ENCODE measurements at places on chromosomes 5 and 9. TPM values are rescaled to one million over a fixed set of nuclear protein-coding genes. Genes with fewer than 3 reads are reported as not detected.

Gene CTSL
- total RNA-seq = 80.4 TPM

Gene MYMK
- total RNA-seq = not detected

Gene PLPP6
- 12.9 TPM for total RNA-seq

Gene GRXCR2
- total RNA-seq = not detected

Gene AJM1
- 2.1 TPM for total RNA-seq

Gene CMYA5
- total RNA-seq = 1.6 TPM

Gene TRAF1
- 6.5 TPM for total RNA-seq

Gene FRMPD1
- 0.52 TPM for total RNA-seq

Gene GPR151
- total RNA-seq = 5.1 TPM

Gene GSN
- total RNA-seq = 57.8 TPM

Gene MSMP
- total RNA-seq = 0.74 TPM

Gene DOCK8
- 28.1 TPM for total RNA-seq

Data from endodermal cell (in vitro differentiated cells).